ENCODE measurements at places on chromosomes 11 and 22.

DNA sequence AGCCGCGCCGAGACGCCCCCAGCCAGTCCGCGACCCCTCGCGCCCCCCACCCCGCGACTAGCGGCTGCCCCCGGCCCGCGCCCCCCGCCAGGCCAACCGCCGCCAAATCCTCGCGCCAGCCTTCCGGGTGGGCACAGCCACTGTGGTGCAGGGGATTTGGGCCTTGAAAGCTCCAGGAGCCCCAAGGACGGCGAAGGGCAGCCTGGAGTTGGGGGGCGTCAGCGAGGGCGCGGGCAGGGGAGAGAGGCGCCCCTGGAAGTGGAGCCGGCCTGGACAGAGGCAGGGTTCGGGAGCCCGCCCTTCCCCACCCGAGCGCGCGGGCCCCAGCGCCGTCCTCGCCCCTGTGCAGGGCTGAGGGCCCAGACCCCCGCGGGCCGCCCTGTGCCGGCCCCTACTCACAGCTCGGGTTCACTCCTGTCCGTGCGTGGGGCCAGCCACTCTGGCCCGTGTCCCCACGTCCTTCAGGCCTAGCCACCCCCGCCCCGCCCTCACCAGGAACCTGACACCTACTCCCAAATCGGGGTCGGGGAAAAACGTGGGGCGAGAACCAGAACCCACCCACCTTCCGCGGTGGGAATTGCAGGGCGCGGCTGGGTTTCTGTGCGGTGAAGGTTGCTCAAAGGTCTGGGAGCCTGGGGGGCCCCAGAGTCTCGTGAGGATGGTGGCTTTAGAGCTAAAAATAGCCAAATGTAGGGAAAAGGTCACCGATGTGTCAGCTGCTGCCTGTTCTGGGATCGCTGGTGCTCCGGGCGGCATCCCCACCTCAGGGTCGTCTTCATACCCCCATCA lies at the start of gene CPT1B:
Gene CPT1B, minus strand, starts transcription at position 441 of the 789 bp plus-strand sequence. CDS start 512 bp downstream, outside the sequence.
- no peak for DNase-seq

DNA sequence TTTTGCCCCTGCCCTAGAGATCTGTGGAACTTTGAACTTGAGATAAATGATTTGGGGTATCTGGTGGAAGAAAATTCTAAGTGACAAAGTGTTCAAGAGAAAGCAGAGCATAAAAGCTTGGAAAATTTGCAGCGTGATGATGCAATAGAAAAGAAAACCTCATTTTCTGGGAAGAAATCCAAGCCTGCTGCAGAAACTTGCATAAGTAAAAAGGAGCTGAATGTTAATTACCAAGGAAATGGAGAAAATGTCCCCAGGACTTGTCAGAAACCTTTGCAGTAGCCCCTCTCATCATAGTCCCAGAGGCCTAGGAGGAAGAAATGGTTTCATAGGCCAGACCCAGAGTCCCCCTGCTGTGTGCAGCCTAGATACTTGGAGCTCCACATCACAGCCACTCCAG lies 686.9 kb downstream of the FAM181B start:
- no peak for DNase-seq

- DNase-seq, result no peak
Measured at GRCh38 chr11:15476371-15476917, 361.7 kb downstream of the INSC start.

DNA sequence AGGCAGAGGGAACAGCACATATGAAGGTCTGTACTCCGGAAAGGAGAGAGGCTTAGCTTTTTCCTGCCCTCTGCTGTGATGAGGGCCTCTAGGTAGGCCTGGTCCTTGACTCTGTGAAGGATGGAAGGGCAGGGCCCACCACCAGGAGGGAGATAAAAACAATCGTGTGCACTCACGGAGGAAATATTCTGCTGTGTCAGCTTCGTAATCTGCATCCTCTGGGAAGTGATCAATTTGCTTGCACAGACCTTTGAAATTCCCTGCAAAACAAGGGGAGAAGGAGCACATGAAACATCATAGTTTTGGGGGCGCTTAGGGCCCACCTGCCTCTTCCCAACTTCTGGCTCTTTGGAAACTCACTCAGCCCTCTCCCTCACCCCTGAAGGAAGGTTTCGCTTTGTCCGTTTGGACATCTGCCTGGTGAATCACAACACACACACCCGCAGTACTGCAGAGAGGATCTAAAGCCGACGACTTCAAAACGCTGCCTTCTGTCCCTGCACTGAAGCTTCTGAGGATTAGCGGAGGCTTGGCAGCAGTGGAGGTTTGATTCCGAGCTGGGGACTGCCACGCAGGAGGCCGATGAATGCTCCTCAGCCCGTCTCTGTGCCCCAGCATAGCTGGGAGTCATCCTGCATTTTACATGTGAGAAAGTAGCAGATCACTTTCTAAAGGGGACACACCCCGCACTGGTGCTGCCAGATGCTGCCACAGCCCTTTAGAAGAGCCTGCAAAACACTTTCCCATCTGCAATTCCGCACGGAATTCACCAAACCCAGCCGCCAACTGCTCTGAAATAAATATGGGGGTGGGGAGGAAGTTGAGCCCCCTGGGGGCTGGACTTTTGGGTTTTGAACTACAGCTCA lies 58.6 kb upstream of the EIF3D start:
- DNase-seq, result no peak

GRCh38 chr22:17446698-17447097 lies 77.4 kb downstream of the CECR2 start:
- no peak for DNase-seq

DNA sequence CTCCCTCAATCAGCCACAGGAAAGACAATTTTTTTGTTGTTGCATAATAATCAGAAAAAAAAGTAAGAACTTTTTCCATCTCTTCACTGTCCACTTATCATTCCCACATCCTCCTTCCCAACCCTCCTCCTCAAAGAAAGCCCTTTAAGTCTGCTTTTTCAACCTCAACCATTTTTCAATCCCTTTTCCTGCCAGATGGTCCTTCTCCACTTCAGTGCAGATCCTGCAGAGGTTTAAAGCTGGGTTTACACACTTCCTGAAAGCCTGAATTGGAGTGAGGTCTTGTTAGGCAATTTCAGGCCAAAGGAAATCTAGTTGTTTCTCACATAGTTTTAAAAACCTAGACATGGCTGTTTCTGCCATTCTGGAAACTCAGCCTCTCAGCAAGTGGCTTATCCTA lies 78.3 kb downstream of the RPL27A start:
- no peak for DNase-seq

DNA sequence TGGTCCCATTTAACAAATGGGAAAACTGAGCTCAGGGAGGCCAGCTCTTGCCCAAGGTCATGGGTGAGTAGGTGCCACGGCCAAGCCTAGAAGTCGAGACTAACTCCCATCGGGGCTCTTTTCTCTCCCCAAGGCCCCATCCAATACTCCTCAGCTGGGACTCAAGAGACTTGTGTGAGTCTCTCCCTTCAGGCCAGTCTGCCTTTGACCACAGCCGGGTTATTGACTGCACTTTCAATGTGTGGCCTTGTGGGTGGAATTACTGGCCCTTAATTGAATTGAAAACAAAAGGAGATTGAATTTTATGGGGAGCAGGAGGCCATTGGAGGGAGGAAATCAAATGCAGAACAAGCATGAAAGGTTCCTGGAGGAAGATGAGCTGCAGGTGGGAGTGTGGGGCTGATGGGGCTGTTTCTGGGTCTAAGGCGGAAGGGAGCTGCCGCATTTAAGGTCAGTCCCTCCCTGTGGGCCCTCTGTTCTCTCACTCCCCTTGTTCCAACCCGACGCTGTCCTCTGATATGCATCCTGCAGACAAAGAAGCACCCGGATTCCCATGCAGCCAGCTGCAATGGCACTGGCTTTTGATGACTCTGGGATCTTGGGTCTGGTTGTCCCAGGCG lies 552.8 kb downstream of the MIAT start:
- no peak for DNase-seq

DNA sequence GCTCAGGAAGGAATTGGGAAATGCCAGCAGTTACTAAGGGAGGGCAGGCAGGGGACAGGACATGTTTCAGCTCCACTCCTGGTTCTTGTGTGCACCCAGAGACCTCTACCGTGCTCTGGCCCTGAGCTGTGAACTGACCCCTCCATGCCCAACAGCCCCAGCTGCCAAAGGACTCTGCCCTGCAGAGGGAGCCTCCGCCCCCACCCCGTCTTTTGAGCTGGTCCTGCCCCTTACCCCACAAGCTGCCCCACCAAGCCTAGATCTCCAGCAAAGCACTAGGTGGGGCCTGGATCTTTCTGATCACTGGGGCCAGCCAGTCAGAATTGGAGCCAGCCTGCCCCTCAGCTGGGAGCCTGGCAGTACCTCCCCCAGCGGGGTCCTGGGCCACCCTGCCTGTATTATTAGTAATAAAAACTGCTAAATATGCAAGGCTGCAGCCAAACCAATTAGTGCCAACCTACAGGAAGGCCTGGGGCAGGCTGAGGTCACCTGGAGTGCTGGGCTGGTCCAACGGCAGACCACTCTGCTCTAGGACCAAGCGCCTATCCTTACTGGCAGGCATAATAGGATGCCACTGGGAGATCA lies 23.9 kb upstream of the DRICH1 start:
- DNase-seq, result no peak

- DNase-seq, result no peak
Measured at GRCh38 chr11:122076512-122077120, 39.4 kb downstream of the BLID start.

DNA sequence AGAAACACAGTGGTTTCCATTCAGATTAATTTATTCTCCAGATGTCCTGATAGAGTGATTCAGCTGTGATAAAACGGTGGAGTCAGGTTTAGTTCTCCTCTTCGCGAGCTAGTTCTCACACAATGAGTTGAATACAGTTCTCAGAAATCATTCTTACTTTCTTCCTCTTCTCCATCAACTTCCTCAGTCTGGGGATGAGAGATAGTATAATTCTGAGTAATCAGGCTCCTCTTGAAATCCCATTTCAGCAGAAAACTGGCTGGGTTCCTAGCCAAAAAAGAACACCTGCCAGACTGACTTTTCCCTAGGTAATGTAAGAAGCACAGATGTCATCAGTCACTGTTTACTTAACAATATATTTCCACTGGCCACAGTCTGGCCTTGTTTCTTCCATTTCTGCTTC lies 76.7 kb downstream of the SVIP start:
- peak; percentile 37 for DNase-seq

GRCh38 chr11:12235553-12235946 lies 125.2 kb downstream of the MICAL2 start:
- DNase-seq, result no peak

DNA sequence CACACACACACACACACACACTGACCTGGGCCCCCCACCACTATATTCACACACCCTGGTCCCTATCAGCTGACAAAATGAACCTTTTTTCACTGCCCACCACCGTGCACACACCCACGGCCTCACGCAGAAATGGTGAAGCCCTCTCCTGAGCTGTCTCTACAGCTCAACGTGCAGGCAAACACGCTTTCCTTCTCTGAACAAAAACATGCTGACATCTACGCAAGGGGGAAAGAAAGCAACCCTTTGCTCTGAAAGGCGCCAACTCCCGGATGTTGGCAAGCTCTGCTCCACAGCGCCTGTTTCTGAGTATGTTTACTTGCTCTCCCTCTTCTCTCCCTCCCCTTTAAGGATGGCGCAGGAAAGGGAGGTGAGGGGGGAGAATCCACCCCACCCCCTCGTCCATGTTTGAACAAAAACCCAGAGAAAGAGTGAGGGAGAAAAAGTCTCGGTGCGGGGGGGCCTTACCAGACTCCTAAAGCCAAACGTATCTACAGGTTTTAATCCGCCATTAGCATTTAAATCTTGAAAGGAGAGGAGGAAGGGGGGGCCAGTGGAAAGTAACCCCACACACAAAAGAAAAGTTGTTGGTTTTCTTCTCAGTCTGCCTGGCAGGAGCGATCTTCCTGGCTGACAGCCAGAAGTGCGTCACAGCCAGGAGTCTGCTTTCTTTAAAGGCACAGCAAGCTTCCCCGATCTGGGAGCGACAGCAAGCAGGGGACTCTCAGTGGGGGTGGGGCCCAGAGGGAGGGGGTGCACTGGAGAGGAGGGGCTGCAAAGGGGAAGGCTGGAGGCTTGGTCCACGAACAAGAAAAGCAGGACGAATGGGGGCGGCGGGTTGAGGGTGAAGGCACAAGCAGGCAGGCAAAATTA lies 39.6 kb downstream of the NUMA1 start:
- peak; percentile 94 for DNase-seq

DNA sequence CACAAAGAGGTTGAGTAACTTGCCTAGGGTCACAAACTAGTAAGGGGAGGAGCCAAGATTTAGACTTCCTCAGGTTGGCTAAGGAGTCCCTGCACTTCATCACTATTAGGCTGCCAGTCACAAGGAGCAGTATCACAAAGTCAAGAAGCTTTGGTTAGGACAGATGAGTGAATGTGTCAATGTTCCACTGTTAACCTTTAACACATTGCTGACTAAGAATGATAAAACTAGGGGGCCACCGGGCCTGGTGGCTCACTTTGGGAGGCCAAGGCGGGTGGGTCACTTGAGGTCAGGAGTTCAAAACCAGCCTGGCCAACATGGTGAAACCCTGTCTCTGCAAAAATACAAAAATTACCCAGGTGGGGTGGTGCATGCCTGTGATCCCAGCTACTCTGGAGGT lies 32.0 kb downstream of the TMEM123 start:
- no peak for DNase-seq

DNA sequence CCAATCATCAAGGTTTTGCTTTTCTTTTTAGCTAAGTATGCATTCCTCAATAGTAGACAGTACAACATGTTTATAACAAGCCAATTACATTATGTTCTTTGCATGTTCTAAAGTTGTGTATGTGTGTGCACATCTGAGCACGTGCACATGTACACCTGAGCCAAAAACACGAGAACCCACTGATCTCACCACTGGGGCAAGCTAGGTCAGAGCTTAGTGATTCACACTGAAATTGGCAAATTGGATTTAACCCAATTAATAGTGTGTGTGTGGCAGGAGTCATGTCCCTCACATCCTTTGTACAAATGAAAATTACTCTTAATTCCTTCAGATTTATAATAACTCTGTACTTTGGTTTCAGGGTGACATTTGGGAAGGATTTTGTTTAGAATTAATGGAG lies 145.7 kb upstream of the TEAD1 start:
- DNase-seq, result no peak

DNA sequence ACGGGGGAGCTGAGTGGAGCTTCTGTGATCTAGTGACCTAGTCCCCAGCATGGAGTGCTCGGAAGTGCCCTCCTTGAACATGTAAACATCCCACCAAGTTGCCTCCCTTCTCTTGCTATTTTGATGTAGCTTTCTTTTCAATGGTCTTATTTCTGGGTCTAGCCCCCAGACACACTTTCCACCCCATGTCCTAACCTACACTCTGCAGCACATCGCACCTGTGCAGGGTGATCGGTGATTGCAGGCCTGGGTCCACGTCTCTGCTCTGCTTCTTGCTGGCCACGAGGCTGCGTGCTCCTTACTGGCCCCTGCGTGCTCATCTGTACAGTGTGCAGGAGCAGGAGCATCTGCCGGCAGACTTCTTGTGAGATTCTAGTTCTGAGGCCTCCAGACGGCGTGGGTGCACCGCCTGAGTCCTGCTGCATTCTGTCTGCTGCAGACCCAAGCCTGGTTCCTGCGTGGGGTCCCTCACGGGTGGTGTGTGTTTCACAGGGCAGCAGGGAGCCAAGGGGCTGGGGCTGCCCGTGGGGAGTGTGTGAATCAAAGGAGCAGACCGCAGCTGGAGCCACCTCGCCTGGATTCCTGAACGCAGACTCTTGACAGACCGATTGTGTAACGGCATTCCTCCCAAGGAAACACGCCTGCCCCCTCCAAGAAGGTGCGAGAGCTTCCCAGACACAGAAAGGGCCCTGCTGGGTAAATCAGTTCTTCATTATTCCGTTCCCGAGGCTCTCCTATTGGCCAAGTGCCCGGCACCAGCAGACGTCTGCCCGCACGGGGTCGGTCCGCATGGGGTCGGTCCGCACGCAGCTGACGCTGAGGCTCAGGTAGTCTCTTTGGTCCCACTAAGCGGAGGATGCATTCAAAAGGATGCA lies 44.4 kb upstream of the MYEOV start:
- DNase-seq, result no peak
